ENCODE measurements at places on chromosomes 7 and 10.

DNA sequence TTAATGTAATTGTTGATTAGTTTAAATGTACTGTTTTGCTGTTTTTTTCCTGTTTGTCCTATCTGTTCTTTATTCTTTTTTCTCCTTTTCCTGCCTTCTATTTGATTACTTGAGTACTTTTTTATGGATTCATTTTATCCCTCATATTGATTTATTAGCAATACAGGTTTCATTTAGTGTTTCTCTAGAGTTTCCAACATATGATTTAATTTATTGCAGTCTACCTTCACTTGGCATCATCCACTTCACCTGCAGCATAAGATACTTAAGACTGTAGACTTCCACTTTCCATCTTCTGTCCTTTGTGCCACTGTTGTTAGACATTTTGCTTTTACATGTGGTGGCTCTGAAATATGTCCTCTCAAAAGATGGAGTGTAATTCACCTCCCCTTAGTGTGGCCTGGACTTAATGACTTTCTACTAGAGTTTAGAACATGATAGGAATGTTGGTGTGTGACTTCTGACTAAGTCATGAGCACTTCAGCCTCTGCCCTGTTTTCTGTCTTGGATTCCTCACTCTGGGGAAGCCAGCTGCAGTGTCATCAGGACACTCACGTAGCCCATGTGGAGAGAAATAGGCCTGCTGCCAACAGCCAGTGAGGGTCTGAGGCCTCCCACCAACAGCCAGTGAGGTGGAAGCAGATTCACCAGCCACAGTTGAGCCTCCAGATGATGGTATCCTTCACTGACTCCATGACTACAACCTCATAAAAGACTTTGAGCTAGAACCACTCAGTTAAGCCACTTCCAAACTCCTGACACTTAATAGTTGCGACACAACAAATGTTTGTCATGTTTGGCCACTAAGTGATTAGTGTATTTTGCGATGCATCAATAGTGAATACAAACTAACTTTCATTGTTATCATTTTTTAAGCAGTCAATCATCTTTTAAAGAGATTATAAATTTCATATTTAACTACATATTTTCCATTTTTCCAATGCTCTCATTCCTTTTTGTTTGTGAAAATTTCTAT lies 643.5 kb upstream of the DPP6 start:
- DNase-seq: no peak

DNA sequence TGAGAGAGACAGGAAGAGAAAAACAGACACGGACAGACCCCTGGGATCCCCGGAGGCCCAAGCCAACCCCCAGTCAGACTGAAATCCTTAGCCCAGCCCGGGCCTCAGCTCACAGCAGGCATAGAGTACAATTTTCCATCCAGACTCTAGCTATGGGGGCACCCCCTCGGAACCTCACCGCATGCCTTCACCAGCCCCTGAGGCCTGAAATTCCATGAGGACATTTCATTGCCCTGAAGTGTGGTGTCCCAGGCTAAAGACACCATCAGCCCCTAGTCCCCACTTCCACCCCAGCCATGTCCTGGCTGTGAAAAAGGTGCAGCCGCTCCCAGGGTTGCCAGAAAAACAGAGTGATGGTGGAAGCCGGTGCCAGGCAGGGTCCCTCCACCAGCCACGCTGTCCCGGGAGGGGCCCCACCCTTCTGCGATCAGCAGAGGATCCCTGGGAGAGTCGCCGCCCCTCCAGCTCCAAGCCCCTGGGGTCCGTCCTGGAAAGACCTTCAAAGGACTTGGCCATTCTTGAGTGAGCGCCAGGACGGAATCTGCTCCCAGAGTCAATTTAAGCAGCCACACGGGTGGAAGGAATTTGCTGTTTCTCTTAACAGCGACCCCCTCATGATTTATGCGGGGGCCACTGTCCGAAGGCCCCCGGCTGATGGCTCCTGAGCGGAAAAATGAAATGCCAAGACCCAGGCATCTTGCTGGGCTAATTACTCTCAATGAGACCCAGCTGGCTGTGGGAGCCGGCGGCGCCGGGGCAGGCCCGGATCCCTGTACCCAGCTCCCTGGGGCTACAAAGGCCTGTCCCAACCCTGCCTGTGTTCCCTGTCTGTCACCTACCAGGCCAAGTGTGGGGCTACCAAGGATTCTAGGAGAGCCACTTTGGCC lies 23.2 kb downstream of the MYL10 start:
- DNase-seq: no peak

DNA sequence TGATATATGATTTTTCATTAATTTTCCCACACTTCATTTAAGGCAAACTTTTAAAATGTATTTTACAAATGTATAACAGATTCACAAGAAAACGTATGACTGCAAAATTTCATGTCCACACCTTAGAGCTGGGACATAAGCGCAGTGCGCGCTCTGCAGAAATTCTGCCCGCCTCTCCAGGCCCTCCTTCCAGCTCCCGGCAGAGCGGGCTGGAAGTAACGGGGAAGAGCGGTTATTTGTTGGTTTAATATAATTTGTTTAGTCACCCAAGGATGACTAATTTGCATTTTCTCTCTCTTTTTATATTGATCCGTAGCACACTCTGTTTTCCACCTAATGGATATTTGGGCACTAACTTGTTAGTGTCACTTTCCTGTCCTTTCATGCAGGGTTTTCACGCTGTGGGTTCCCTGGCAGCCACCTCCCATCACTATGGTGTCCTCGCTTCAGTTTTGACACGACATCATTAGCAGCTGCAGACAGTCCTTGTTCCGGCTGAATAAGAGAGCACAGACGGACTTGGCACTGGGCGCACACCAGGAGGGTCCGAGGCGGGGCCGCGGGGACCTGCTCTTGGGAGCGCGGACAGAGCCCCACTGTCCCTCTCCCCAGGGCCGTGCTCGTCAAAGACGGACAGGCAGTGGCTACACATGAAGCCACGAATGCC lies 129.2 kb upstream of the SEC61G start:
- no peak for DNase-seq

DNA sequence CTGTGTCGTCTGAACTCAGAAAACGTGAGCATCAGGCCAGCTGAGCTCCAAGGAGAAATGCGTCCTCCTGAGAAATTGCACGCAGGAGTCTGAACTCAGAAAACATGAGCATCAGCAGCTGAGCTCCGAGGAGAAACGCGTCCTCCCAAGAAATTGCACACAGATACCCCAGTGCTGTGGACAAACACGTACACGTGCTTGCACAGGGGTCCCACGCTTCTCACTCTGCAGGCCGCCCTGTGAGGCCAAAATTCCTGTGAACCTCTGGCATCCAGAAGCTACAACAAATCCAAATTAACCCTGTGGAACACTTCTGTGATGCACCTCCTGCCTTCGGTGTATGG lies 133.8 kb downstream of the WDR37 start:
- DNase-seq: no peak

GRCh38 chr10:42755028-42755451 lies 27.6 kb upstream of the BMS1 start:
- peak; percentile 6 for DNase-seq

GRCh38 chr7:78213402-78213801 lies 414.8 kb downstream of the PHTF2 start:
- DNase-seq: no peak

DNA sequence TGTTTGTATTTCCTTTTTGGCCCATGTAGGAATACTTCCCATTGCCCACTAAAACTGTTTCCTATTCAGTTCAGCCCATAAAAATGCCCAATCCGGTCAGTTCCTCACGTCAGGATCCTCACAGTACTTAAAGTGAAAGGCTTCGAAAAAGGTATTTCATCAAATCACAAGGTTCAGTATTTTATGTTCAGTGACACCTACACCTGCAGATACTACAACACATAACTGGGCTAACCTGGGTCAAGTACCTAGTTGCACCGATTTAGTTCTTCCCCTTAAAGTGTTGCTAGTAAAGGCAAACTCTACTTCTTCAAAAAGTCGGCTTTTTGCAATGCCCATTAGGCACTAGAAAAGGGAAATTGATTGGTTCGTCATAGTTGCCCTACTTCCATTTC lies 1.1 kb downstream of the SNX13 start:
- DNase-seq: no peak

DNA sequence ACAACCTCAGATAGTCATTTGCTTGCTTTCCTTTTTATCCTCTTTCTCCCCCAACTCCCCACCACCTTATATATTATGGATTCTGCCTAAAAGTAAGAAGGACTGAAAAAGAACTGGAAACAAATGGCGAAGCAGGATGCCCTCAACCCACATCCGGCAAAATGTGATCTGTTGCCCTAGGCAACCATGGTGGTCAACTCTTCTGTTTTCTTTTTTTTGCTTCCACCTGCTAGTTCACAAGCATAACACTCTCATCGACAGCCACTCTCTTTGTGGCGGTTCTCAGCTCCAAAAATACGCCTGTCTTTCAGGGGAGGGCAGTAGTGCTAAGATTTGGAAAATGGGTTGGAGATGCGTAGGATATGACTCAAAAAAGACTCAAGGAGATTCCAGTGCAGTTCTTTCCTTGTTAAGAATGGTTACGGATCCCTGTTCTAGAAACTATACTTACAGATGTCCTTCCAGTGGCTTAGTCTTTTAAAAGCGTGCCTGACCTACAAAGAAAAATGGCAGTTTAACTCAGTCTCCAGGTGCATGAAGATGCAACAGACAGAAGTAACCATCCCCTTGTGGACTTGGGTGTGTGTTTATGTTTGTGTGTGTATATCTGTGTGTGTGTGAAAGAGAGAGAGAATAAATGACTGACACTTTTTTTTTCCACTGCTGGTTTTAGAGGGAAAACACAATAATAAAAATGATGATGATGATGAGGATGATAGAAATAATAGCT lies 10.7 kb downstream of the APBB1IP start:
- DNase-seq: peak; percentile 66

- DNase-seq: peak; percentile 40
These were observed 64.6 kb downstream of the GSAP start for GRCh38 chr7:77351539-77352004.

DNA sequence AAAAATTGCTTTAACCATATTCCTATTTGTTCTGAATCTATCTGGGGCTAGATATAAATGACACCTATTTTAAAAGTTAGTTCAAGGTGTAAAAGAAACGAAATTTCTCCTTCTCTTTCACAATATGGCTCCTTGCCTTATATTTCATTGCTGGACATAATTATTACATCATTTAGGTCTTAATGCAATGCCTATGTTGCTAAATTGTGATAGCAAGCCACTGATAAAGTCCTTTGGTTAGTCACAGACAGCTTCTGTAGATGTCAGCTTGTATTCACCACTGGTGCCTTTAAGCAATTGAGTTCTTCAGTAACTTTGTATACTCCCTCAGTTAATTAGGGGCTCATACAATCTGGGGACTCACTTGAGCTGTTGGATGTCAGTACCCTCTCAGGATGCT lies 1236.6 kb downstream of the GATA3 start:
- DNase-seq: no peak

- DNase-seq: no peak
These were observed 13.8 kb upstream of the GPR146 start for GRCh38 chr7:1030444-1031070.

GRCh38 chr7:156941393-156942182 lies 7.9 kb upstream of the NOM1 start:
- DNase-seq: no peak

DNA sequence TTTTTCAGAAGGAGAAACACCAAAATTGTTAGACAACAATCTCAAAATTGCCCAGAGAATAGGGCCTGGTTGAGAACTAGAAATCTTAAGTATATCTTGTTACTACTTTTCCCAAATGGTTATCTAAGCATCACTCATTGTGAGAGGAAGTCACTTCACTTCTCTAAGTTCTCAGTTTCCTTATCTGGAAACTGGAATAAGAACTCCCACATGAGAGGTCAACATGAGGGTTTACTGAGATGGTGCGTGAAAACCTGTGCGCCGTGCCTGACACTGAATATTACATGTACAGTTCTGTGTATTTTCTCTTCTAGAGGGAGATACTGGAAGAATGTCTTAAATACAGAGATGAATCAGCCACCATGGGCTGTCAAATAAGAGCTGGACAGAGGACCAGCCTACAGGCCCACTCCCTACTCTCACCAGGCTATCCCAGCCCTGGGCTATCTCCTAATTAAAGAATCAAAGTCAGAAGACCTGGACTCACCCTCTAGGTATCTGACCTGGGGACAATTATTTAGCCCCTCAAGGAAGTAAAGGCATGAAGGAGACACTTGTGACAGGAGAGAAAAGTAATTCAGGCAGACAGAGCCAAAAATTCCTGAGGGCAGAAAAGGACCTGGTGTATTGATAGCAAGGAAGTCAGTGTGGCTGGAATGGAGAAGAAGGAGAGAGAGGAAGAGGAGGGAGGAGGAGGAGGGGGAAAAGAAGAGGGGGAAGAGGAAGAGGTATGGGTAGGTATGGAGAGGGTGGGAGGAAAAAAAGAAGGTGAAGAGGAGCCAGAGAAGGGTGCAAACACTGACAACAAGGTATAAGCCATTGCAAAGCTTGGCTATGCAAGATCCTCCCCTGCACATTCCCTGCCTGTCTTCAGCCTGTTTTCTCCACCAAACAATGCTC lies 44.9 kb downstream of the CCDC71L start:
- no peak for DNase-seq

DNA sequence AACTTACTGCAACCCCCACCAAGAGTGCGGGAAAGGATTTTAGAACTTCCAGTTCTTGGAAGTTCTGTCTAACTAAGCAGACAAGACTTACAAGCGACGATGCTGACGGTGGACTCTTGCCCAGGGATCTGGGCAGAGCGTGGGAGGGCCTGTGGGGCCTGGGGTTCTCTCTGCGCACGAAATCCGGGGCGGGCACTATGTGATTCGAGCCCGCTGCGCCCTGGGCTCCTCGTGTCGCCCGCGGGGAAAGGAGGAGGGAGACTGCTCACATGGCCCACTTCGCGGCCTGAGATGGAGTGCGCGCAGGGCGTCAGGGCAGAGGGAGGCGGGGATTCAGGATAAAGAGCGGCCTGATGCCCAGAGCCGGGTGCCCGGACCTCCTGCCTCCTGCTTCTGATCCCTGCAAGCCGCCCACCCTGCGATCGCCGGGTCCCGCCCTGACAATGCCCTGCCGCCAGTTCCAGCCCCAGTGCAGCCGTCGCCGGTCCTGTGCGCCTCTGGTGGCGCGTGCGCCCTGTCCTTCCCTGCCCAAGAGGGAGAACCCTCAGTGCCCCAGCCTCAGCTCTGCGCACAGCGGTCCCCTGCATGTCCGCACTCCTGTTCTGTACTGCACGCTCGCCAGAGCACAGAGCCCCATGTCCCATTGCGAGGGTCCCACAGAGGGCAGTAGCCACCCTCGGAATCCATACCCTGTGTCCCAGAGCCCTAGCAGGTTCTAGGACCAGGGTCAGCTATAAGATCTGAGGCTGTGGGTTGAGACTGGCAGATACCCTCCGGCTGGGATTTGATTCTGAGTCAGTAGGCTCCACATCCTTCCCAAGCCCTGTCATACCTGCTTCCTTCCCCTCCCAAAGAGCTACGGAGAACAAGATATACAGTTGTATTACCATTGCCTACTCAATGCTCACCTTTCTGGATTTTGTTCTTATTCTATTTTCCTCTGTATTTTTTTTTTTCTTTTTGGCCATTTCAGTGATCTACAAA lies 99.4 kb upstream of the TMEM106B start:
- peak; percentile 28 for DNase-seq

DNA sequence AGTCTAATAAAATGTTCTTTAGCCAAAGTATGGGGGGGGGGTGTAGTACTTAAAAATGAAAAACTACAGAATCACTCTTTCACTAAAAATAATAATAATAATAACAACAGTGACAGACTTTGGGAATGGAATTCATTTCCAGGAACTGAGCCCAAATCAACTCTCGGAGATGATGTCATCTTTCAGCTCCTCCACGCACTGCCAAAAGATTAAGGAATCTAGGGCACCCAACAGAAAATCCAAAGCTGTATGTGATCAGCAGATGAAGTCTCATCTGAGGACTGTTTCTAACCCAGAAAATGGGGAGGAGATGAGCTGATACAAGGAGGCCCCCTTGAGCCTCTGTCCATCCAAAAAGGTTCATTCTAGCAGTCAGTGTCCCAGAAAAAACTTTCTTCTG lies 54.5 kb downstream of the GRB10 start:
- DNase-seq: no peak

Data from activated CD4-positive, alpha-beta T cell treated with anti-CD3 and anti-CD28 coated beads for 48 hours (primary cell).